ENCODE measurements at places on chromosomes 1 and 21. TPM values are rescaled to one million over a fixed set of nuclear protein-coding genes. Genes with fewer than 3 reads are reported as not detected.

- no peak for DNase-seq
- peaks cover 89% of the 10 kb centered on the region for H3K36me3 ChIP-seq
- no peak overlapping the region for H3K4me3 ChIP-seq
- H3K4me1 ChIP-seq: no peaks in the 10 kb centered on the region
- no peak overlapping the region for H3K27ac ChIP-seq
These were observed 24.3 kb downstream of the AHCTF1 start for GRCh38 chr1:246907472-246907871.

The SFT2D2 gene
- total RNA-seq: 85.9 TPM

The FCRL1 gene
- 3.4 TPM for total RNA-seq

The KRTAP12-3 gene
- not detected for total RNA-seq

GRCh38 chr1:15173863-15174614, 20.5 kb downstream of the TMEM51 start:
- no peak overlapping the region for H3K4me3 ChIP-seq
- no peak for DNase-seq
- H3K27me3 ChIP-seq: no peaks in the 10 kb centered on the region
- peaks cover 42% of the 10 kb centered on the region for H3K4me1 ChIP-seq

The MCM3AP gene
- total RNA-seq: 77.4 TPM

The CELA2A gene
- total RNA-seq: not detected

GRCh38 chr1:186540521-186540920, 79.6 kb upstream of the PDC start:
- no peaks in the 10 kb centered on the region for H3K27me3 ChIP-seq
- H3K36me3 ChIP-seq: no peaks in the 10 kb centered on the region
- H3K4me3 ChIP-seq: no peak overlapping the region
- no peak for DNase-seq

- H3K36me3 ChIP-seq: no peaks in the 10 kb centered on the region
- H3K27ac ChIP-seq: no peak overlapping the region
- no peaks in the 10 kb centered on the region for H3K4me1 ChIP-seq
- H3K27me3 ChIP-seq: no peaks in the 10 kb centered on the region
- H3K4me3 ChIP-seq: no peak overlapping the region
- no peak for DNase-seq
These were observed 48.5 kb downstream of the BRINP3 start for GRCh38 chr1:190429141-190429540.

- no peaks in the 10 kb centered on the region for H3K36me3 ChIP-seq
- no peaks in the 10 kb centered on the region for H3K4me1 ChIP-seq
- no peak overlapping the region for H3K27ac ChIP-seq
- no peak overlapping the region for H3K4me3 ChIP-seq
These were observed 4.9 kb upstream of the C1orf185 start for GRCh38 chr1:51097171-51097570.

The HORMAD1 gene
- 2.5 TPM for total RNA-seq
